ENCODE measurements at places on chromosomes 16 and 17. TPM values are rescaled to one million over a fixed set of nuclear protein-coding genes. Genes with fewer than 3 reads are reported as not detected.

- no peak for DNase-seq
Measured at GRCh38 chr16:72995151-72995881, 52.6 kb downstream of the ZFHX3 start.

GRCh38 chr17:68771867-68772515, 170.8 kb upstream of the FAM20A start:
- DNase-seq = no peak

Gene KRT12
- not detected for total RNA-seq

GRCh38 chr16:15639061-15639568, 3.8 kb downstream of the MARF1 start:
- no peak for DNase-seq

Gene SETD1A
- 4.7 TPM for total RNA-seq

GRCh38 chr17:48129981-48130380, 22.4 kb downstream of the SNX11 start:
- no peak for DNase-seq

- DNase-seq = no peak
Measured at GRCh38 chr16:57537194-57537505, 779 bp upstream of the CCDC102A start.

DNA sequence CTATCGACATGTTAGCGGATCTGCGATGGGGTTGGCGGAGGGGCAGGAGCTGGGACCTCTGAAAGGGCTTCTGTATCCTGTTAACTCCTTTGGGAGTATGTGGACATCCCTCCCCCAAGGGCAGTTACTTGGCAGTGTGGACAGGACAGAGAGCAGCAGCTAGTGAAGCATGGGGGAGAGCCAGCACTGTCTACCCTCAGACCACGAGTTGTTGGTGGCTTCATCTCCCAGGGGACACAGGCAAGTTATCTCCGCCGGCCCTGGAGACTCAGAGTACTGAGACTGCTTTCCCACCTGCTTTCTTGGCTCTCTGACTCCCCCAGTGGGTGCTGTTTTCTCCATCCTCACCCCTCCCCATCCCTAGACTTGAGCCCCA, 5.3 kb upstream of the GFAP start:
- no peak for DNase-seq

Gene KRT26
- total RNA-seq = not detected

GRCh38 chr17:68320311-68320865, 29.1 kb downstream of the ARSG start:
- DNase-seq = no peak

DNA sequence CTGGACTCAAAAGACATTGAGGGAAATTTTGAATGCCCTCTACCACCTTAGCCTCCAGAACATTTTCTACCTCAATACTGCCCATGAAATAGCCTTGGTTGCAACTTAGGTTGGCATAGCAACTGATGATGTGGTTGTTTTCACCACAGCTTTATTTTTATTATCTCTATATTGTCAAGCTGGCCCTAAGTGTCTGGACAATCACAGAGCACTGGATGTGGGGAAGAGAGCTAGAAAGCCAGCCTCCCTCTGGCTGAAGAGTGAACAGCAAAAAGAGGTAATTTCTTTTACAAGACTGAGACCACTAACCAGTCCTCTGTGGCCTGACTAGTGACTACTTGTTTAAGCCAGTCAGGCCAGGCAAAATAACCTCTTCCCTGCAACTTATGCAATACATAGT, 159.6 kb downstream of the HS3ST2 start:
- DNase-seq = no peak

DNA sequence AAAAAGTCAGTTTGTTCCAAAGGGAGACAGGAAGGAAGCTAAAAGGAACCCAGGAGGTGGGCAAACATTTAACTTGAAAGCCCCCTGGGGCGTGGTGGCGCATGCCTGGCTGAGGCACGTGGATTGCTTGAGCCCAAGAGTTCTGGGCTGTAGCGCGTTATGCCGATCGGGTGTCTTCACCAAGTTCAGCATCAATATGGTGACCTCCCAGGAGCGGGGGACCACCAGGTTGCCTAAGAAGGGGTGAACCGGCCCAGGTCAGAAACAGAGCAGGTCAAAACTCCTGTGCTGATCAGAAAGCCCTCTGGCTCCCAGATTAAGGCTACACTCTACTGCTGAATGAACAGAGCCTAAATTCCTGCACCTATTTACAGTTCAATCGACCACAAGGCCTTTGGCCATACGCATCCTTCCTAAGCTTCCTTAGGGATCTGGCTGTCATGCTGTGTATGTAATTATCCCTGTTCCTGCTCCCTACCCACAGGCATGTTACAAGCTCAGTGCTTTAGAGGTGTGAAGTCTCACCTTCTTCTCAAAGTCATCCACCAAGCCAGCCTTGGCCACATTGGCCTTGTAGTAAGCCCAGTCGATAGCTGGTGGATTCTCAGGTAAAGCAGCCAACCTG, 5.0 kb downstream of the ATP5PD start:
- no peak for DNase-seq

DNA sequence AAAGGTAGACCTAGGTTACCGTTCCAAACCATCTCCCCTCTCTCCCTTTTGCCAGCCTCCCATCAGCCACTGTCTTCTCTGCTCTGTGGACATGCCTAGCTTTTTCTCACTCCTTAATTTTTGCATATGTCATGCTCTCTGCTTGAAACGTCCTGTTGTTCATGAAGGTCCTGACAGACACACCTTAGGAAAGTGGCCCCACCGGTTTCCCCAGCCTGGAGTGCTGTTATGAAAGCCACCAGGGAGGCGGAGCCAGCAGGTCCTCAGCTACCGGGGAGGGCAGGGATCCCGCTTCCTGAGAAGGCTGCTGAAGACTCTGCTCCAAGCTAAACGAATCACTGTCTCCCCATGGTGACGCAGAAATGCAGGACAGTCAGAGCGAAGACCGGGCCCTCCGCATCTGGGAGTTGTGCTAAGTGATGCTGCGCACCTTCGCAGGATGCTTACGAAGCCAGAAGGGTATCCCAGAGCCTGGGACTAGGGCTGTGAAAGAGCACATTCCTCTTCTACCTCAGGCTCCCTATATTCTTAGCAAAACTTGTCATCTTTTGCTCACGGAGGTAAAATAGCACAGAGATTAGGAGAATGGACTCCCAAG, 2.3 kb upstream of the SLC16A11 start:
- DNase-seq = peak; percentile 95

Gene CDIP1
- 23.3 TPM for total RNA-seq

DNA sequence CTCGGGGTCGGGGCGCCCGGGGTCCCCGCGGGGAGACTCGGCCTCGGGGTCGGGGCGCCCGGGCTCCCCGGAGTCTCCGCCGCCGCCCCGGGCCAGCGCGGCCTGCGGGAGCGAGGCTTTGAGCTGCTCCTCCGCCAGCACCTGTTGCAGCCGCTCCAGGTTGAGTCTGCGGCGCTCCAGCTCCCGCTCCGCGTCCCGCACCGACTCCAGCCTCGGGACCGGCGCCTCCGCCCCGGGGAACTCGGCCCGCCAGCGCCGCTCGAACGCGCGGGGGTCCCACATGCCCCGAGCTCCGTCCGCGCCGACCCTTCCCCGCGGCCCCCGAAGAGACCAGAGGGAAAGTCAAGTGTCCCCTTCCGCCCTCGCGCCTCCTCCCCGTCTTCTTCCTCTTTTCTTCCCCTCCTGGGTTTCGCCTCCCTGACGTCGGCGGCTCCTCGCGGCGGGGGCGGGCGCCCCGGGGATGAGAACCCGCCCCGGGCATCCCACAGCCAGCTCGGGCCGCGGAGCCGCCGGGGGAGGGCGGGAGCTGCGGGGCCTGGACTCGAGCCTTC, 40.8 kb upstream of the BHLHA9 start:
- DNase-seq = peak; percentile 31

Gene HBQ1
- not detected for total RNA-seq

Gene MEOX1
- 0.52 TPM for total RNA-seq

Gene HOXB4
- total RNA-seq = 2.3 TPM

Gene TBC1D3K
- not detected for total RNA-seq

- DNase-seq = no peak
Measured at GRCh38 chr17:81009136-81009535, 17.5 kb downstream of the CHMP6 start.

- DNase-seq = no peak
Measured at GRCh38 chr16:81810894-81811538, 31.9 kb downstream of the PLCG2 start.

Gene EME1
- not detected for total RNA-seq

- DNase-seq = peak; percentile 69
Measured at GRCh38 chr17:30236766-30237165, 1.3 kb upstream of the SLC6A4 start.

- no peak for DNase-seq
Measured at GRCh38 chr17:393806-394717, 41.5 kb upstream of the RPH3AL start.

- no peak for DNase-seq
Measured at GRCh38 chr16:87619360-87620200, 17.3 kb downstream of the JPH3 start.

DNA sequence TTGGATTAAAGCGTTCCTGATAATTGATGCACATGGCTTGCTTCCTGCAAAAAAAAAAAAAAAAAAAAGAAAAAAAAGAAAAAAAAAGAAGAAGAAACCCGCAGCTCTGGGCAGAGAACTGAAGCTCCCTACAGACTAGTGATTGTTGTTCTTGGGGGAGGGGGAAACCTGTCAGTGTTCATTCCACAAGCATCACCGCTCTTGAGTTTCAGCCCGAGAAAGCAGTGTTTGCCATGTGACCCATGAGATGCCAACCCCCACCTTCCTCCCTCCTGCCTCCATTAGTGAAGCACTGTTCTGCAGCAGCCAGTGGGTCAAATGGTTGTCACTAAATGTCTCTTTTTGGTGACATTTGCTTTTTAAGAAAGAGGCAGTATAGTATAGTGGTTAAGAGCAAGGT, 1.7 kb downstream of the USP43 start:
- peak; percentile 10 for DNase-seq

Gene FZD2
- total RNA-seq = not detected

DNA sequence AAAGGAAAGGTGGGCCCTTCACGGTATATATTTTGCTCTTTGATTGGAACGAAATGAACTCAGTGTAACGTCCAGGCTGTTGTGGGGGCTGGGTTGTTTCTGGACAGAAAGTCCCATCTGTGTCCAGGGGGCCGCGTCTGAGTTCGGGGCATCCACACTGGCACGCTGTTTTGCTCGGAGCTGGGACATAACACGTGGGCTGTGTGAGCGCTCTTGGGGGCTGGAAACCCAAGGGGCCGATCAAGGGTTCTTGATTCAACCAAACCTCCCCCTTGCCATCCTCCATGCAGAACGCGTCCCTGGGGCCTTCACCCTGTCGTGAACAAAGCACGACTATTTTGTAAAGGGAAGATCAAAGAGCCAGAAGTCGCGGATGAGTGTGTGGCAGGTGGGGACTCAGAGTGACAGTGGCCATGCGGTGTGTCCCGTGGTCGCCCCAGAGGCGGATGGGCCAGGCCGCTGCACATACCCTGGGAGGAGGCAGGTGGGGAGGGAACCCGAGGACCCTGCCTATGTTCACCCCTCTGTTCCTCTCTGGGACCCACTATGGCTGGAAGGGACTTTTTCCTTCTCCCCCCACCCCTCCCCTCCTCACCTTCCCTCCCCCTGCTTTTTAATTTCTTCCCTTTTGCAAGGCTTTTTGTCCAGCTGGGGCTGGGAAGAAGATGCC, 387.2 kb downstream of the SEC14L1 start:
- DNase-seq = no peak

GRCh38 chr17:1529863-1530262, 13.5 kb upstream of the INPP5K start:
- no peak for DNase-seq

- no peak for DNase-seq
Measured at GRCh38 chr17:9843152-9844010, 17.7 kb downstream of the GLP2R start.

GRCh38 chr17:62995377-62995885, 29.4 kb downstream of the TANC2 start:
- no peak for DNase-seq

Gene NPIPA8
- not detected for total RNA-seq

Gene TNS4
- total RNA-seq = not detected

- DNase-seq = no peak
Measured at GRCh38 chr17:49341356-49341755, 20.7 kb downstream of the ZNF652 start.

DNA sequence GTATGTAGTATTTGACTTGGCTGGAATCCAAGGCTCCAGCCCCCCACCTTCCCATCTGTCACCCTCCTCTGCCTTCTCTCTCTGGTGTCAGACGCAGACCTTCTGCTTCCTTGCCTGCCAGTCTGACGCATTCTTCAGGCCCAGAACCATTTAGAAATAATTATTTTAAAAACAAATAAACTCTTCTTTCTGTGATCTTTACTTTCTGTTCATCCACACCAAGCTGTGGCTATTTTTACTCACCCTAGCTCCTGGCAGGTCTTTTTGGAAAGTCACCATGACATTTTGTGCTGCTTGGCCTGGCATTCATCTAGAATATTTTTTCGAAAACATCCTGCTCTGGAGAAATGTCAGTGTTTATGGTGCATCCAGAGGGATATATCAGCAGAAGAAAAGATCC, 330.7 kb upstream of the ASIC2 start:
- no peak for DNase-seq

Gene MSI2
- 21.1 TPM for total RNA-seq

Gene HSPB9
- total RNA-seq = not detected

Gene PTX4
- total RNA-seq = not detected

Gene ADAM11
- total RNA-seq = under 0.01 TPM

DNA sequence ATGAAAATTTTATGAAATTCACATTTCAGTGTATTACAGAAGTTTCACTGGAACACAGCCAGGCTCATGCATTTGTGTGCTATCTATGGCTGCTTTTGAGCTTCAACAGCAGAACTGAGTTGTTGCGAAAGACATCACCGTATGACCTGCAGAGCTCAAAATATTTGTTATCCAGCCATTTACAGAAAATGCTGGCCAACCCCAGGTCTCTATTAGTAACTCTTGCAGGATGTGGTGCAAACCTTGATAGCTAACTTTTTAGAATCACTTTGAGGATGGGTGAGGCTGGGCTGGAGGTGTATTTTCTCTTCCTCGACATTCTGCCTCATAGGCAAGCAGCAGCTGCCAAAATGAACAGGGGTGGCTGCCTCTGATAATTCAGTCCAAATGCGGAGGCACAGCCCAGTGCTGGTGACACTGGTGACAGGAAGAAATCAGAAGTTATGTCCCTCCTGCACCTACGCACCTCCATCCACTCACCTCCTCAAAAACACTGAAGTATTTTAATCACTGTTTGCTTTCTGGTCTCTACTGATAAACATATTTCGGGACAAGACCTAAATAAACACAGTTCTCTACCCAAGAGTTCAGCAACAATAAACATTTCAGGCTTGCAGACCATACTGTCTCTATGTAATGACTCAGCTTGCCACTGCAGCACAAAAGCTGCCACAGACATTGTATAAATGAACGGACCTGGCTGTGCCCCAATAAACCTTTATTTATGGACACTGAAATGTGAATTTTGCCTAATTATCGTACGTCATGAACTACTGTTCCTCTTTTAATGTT, 28.5 kb downstream of the ARHGAP17 start:
- DNase-seq = peak; percentile 30

DNA sequence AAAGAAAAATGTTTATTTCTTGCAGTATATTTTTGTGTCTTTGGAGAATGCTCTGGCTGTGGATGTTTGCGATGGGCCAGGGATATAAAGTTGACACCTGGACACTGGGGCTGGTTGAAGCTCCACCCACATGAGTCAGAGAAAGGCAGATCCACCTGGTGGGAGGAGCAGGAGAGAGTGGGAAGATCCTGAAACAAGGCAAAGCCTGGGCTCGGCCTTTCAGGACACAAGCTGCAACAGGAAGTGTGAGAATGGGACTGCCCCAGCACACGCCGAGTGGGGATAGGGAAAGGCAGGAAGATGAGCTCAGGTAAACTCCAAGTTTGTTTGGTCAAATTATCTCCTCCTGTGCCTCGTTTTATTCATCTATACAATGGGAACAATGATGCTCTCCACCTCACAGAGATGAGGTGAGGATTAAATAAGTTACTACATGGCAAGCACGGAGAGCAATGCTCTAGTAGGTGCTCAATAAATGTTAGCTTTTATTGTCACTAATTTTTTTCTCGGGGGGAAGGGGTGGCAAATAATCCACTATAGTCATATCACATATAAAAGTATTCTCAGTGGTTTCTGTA, 21.4 kb upstream of the PITPNM3 start:
- no peak for DNase-seq
